ENCODE measurements at places on chromosomes 13 and 19.

DNA sequence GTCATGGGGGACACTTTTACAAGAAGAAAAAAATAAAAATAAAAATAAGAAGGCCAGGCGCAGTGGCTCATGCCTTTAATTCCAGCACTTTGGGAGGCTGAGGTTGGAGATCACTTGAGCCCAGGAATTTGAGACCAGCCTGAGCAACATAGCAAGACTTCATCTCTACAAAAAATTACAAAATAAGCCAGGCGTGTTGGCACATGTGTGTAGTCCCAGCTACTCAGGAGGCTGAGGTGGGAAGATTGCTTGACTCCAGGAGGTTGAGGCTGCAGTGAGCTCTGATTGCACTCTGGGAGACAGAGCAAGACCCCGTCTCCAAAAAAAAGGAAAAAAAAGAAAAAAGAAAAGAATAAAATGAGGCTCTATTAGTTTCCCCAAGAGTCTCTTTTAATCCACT is 157.0 kb downstream of the PTPRS start:
- no peak for DNase-seq

DNA sequence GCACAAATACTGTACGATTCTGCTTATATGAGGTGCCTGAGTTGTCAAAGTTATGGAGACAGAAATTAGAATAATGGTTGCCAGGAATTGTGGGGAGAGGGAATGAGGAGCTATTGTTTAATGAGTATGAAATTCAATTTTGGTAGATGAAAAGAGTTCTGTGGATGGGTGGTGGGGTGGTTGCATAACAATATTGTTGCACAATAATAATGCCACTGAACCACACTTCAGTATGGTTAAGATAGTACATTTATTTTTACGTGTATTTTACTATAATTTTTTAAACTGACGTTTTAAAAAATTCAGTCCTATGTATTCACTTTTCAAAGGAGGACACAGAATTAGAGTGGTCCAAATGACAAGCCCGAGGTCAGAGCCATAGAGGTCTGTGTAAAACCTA is 1.8 kb upstream of the OXGR1 start:
- no peak for DNase-seq

DNA sequence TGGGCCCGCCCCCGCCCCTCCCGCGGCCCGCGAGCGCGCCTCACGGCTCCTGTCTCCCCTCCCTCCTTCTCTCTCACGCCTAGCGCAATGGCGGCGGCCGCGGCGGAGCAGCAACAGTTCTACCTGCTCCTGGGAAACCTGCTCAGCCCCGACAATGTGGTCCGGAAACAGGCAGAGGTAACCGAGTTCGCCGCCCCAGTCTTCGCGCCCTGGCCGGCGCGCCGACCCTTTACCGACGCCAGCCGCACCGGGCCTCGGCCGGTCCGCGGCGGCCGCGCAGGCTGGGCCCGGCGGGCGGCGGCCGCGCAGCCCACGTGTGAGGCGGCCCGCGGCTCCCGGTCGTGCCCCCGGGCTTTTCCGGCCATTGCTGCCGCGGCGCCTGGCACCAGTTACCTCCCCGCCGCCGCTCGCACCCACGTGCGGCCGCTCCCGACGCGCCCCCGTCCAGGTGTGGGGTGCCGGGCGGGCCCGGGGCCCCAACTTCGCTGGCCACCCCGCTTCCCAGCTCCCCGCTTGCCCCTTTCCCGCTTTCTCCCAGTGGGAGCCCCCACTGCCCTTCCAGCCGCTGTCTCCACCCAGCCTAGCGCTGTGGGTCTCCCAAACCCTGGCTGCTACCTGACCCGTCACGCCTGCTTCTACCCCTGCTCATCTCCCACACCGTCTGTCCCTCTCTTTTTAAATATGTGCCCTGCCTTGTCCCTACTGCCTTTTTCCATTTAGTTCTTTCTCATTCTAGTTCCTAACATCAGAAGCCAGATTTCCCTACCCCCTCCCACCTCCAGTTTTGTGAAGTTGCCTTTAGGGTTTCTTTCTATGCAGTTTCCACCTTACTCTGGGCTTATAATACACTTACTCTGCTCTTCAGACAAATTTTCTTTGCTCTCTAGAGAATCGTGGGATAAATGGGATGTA is 23.4 kb downstream of the IPO5 start:
- peak; percentile 50 for DNase-seq

DNA sequence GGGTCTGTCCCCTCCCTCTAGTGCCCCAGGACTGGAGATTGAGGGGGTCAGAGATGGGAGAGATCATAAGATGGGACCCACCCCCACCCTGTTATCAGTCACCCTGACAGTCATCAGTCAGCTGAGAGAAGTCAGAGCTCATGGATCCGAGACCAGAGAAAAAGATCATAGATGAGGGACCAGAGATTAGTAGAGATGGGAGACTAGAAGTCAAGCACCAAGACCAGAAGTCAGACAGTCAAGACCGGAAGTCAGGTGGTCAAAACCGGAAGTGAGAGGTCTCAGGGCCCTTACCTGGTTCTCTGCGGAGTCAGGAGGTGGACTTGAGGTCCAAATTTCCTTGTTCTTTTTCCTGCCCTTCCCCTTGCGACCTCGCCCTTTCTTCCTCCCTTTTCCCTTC is 7.0 kb downstream of the COL5A3 start:
- DNase-seq: no peak

DNA sequence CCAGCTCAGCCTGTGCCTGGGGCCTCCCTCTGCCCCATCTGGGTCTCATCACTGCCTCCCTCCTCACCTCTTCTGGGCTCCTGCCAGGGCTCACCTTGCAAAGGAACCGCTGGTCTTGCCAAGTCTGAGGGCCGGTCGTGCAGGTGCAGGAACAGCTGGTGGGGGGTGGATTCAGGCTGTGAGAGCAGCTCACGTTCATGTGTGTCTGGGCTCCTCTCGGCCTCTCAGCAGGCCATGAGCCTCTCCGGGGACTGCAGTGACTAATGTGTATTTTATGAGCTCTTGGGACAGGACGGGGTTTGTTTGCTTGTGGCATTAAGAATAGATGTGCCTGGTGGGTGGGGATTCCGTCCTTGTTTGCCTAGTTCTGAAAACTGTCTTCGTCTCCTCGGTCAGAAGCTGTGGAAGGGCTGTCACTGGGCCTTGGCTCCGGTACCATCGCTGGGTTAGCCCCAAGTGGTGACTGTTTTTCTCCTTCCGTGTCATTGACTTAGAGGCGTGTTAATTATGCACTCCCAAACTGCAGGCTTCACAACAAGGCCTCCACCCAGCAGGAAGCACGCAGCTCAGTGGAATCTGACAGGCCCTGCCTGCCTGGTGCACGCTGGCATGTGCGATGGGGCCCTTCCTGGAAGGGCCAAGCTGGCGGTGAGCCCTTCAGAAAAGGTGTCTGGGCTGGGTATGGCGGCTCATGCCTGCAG is 77.6 kb downstream of the KDM4B start:
- DNase-seq: no peak

DNA sequence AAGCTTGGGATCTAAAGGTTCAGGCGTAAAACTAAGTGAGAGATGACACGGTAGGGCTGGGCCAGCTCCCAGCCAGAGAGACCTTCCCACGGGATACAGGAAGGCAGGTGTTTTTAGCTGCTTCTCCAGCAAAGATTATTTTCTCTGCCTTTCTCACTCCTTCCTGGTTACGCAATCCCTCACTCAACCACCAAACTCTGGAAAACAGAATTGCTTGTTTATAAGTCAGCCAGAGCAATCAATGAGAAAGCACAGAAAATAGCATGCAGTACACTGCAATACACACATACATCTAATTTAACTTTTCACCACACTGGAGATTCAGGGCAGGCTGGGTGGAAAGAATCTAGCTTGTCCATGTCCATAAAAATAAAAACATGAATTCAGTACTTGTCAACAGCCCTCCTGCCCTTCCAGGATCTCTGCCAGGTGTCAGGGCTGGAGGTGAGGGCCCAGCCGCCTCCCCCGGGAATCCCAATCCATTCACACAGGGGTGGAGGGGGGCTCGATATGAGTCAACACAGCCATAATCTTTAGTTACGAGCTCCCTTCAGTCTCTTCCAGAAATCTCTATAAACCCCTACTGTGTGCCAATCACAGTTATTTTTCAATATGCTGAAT is 12.2 kb downstream of the RHPN2 start:
- DNase-seq: no peak

All from activated naive CD8-positive, alpha-beta T cell treated with anti-CD3 and anti-CD28 coated beads for 36 hours (primary cell).